ENCODE measurements at places on chromosomes 3 and 15.

DNA sequence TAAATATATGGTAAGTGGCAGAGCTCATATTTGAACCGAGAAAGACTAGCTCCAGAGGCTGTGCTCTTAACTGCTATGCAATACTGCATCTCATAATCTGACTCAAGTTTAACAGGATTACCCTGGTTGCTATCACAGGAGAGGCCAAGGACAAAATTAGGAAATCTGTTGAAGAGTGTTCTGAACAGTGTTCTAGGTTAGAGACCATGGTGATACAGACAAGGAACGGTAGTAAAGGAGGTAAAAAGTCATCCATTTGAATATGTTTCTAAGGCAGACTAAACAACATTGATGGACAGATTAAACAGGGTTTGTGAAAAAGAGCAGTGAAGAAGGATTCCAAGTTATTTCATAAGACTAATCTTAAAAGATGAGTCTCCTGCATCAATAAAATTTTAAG is 22.1 kb downstream of the PLOD2 start:
- no peak for DNase-seq

DNA sequence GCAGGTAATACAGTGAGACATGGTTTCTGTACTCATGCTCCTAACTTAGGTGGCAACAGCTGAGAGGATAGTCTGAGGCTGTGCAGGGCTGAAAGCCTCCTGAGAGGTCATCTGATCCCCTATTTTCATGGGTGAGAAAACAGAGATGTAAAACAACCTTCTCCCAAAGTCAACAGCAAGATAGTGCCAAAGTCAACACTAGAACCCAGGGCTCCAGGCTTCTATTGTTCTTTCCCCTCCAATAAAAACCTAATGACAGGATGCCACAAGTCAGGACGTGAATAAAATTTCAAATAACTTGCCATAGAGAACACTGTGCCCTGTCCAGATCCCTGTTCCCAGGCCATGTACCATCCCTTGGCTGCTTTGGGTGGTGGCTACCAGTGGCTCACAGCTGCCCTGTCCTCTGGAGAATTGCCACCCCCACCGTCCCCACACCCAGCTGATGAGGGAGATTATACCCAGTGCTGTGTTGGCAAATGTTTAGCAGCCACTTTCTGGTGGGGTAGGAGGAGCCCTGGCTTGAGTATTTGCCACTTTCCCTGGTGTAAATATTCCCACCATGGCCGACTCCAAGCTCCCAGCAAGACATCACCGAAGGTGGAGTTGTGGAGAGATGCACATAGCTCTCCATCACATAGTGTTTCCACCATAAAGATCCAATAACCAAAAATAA is 54.8 kb downstream of the SRGAP3 start:
- no peak for DNase-seq

DNA sequence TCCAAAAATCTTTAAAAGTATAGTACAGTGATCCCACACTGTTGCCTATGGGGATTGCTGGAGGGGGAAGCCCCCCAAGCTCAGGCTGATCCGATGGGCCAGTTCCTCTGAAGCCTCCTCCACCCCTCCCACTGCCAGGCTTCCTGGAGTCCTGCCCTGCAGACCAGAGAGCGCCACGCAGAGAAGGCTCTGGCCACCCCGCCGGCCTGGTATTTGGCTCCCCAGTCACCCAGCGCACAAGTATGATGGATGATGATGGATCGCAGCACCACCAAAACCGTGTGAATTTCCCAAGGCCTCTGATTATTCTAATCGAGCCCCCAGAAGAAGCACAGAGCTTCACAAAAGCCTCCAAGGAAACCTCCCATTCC is 259.0 kb downstream of the MECOM start:
- no peak for DNase-seq

DNA sequence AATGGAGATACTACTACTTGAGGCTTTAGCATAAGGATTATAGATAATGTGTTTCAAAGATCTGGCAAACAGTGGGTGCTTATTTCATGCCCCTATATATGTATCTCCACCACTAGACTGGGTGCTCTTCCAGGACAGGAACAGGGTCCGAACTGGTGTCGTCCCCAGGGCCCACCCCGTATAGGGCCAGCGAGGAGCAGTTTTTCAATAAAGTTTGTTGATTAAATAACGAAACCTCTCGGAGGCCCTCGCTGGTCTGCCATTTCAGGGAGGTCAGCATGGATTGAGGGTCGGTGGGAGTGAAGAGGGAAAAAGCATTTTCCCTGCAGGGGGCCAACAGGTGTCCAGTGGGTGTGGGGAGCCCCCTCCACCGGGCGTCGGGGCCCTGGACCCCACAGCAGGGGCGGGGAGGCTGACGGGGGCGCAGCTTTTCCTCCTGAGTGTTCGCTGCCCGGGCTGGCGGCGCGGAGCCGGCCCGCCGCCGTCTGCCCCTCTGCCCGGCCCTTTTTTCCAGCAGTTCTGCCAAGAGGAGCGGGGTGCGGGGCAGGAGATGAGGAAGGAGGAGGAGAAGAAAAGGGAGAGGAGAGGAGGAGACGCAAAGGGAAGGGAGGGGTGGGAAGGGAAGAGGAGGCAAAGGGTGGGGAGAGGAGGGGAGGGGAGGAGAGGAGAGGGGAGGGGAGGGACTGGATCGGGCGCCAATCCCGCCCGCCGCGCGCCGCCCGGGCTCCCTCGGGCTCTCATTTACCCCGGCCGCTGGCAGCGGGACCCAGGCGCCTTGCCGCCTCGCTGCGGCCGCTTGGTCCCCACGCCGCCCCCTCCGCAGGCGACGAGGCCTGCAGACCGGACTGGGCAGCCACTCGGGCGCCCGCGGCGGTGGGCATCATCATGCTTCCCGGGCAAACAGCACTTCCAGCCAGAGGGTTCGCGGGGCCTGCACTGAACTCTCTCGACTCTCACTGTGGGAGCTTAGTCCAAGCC is 66.3 kb downstream of the ISG20 start:
- no peak for DNase-seq

- no peak for DNase-seq
These were observed 236.1 kb downstream of the ADAMTSL3 start for GRCh38 chr15:83889995-83890394.

DNA sequence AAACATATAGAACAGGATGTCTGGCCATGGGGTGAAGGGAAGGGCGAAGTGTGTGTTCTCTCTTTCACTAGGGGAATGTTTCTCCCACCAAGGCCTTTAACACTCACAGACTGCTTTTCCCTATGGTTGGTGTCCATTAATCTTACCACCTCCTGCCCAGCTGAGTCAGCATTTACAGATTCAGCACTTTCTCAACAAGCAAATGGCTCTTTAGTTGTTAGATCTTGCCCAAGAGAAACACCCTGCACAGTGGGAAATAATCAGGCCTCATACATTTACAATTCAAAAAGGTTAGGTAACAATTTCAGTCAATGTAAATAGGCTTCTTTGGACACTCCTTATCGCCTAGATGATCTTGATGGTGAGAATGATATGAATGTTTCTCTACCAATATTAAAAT is 418.2 kb downstream of the EPHA3 start:
- DNase-seq: no peak

DNA sequence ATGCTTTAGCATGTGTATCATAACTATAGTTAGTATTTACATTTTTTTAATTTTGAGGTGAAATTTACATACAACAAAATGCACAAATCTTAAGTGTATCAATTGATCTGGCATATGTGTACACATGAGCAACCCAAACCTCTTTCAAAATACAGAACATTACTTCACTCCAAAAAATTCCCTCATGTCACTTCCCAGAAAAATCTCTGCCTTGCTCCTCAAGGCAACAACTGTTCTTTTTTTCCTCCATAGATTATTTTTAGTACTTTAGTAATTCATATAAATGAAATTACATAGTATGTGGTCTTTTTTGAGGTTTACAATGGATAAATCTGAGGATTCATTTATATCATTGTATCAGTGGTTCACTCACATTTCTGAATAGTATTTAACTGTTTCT is 84.9 kb downstream of the TRIM42 start:
- no peak for DNase-seq

DNA sequence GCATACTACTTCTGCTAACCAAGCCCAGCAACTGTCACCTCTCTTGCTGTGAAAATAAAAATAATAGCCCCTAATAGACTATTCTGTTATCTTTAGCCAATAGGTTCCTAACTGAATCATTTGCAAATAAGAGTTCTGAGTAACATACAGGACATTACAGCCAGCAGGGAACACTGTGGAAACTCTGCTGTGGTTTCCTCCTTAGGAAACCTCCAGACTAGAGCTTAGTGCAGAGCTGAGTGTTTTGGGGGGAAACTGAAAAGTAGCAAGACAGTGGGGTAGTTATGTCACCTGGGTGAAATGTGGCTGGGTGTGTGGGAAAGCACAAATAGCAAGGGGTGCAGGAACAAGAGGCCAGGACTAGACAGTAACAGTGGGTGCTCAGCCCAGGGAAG is 32.4 kb downstream of the DZIP1L start:
- DNase-seq: no peak

GRCh38 chr3:8712045-8712907 is 21.3 kb upstream of the CAV3 start:
- DNase-seq: no peak

- no peak for DNase-seq
These were observed 6.0 kb downstream of the DIPK2A start for GRCh38 chr3:143977341-143978262.

GRCh38 chr15:67479781-67480505 is 41.0 kb upstream of the C15orf61 start:
- DNase-seq: no peak

GRCh38 chr15:70376929-70377691 is 279.4 kb upstream of the TLE3 start:
- DNase-seq: no peak

- DNase-seq: no peak
These were observed 29.8 kb upstream of the EPHB3 start for GRCh38 chr3:184531626-184532280.

DNA sequence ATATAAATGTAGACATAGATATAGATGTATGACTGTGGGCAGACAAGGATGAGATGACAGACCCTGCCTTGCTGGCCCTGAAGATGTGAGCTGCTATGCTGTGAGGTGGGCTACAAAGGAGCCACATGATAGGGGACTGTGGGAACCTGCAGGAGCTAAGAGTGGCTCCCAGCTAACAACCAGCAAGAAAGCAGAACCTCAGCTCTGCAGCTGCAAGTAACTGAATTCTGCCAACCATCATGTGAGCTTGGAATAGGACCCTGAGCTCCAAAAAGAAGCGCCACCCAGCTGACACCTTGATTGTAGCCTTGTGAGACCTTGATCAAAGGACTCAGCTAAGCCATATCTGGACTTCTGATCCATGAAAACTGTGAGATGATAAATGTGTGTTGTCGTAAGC is 123.3 kb upstream of the GRM7 start:
- DNase-seq: no peak

DNA sequence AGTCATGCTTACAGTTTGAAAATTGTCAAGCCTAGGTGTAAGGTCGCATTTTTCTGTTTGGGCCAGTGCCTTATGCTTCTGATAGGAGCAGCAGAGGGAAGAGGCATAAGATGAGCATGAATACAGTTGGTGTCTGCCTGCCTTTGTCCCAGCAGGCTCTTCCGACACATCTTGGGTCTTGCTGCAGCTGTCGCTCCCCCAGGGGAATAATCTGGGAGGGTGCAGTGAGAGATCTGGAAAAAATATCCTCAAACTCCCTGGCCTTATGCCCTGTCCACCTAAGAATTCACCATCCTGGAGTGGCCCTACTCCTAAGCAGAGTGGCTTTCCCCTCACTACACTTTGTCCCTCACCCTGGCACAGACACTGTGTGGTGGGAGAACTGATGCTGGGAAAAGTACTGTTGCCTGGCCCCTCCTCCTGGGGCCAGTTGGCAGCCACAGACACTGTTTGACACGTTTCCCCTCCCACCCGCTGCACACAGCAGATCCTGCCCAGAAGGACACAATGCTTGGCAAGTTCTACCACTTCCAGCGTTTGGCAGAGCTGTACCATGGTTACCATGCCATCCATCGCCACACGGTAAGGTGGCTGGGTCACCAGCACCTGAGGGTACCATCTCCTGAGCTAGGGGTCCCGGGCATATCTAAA is 21.1 kb upstream of the RHO start:
- no peak for DNase-seq

- no peak for DNase-seq
These were observed 230.0 kb downstream of the XXYLT1 start for GRCh38 chr3:195040773-195041520.

GRCh38 chr15:85780225-85780985 is 14.3 kb downstream of the KLHL25 start:
- DNase-seq: no peak

DNA sequence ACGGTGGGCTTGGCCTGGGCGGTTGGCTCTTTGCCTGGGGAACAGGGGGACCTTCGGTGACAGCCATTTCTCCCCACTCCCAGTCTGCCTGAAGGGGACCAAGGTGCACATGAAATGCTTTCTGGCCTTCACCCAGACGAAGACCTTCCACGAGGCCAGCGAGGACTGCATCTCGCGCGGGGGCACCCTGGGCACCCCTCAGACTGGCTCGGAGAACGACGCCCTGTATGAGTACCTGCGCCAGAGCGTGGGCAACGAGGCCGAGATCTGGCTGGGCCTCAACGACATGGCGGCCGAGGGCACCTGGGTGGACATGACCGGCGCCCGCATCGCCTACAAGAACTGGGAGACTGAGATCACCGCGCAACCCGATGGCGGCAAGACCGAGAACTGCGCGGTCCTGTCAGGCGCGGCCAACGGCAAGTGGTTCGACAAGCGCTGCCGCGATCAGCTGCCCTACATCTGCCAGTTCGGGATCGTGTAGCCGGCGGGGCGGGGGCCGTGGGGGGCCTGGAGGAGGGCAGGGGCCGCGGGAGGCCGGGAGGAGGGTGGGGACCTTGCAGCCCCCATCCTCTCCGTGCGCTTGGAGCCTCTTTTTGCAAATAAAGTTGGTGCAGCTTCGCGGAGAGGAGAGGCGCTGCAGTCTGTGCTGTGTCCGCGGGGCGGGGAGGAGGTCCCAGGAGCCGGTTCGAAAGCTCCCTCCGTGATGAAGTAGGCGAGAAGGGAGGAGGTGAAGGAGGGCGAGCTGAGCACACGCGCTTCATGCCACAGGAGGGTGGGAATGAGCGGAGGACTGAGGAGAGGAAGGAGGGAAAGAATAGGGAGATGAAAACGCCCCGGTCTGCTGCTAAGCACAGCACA is 9.6 kb downstream of the CLEC3B start:
- DNase-seq: no peak

GRCh38 chr15:29196290-29196689 is 73.3 kb downstream of the NSMCE3 start:
- DNase-seq: no peak

GRCh38 chr3:64207289-64208080 is 17.8 kb downstream of the PRICKLE2 start:
- no peak for DNase-seq

GRCh38 chr3:146131616-146132410 is 29.2 kb downstream of the PLOD2 start:
- no peak for DNase-seq

GRCh38 chr3:70608434-70608833 is 296.0 kb upstream of the MDFIC2 start:
- no peak for DNase-seq

- no peak for DNase-seq
These were observed 502.9 kb downstream of the SHQ1 start for GRCh38 chr3:72345237-72345878.

- no peak for DNase-seq
These were observed 142.7 kb downstream of the ULK4 start for GRCh38 chr3:41819236-41819635.

Measured in CD8-positive, alpha-beta T cell (primary cell).